ENCODE measurements at places on chromosomes 5 and 9.
A peak's percentile ranks its signal among the peaks of the same experiment; 100 is the strongest.

DNA sequence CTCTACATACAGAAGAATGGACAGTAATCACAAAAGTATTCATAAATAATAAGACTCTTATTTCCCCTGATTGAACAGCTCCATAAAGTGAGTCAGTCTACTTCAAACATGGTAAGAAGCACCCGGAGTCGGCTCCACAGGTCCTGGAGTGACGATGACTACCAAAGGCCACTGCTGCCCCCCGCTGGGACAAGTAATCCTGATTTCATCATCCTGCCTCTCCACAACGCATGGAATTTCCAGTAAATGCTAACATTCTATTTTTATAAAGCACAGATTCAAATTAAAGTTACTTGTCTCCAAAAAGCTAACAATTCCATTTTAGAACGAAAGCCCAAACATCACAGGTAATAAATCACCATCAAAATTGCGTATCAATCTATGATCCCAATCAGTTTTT, 16.2 kb downstream of the ATPSCKMT start:
- ATAC-seq = peak; percentile 92

GRCh38 chr5:135026645-135027265, 7.3 kb downstream of the PITX1 start:
- ATAC-seq = no peak

DNA sequence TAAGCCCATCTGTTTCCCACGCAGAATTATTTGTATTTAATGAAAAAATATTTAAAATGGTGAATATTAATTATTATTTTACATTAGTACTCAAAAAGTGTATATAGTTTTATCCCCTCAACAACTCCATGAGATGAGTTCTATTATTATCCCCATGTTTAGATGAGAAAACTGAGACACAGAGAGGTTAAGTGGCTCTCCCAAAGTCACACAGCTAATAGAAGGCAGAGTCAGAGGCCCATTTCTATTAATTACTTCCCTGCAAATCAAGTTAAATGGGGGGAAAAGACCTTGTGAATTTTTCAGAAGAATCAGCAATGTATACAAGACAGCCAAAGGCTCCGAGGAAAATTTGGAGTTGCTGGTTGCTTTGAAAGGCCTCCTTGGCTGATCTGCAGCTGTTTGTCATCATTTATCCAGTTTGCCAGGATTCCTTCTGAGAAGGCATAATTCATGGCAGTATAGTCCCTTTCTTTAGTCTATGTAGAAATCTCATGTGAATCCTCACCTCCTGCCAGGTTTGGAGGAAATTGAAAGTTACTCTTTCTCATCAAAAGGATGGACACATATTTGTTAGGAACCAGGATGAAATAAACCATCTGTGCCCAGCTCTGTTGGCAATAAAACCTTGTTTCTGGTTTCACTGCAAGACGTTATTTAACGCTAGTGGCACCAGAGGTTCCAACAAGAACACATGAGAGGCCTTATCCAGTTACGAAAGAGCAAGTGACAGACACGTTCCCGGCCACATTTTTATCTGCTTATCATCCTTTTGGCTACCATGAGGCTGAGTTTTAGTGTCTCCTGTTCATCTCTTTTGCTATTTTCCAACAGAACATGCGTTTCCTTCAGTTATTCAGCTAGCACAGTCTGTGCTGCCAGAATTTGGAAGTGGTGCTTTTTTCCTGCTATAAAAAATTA, 621 bp downstream of the FYB1 start:
- ATAC-seq = no peak

DNA sequence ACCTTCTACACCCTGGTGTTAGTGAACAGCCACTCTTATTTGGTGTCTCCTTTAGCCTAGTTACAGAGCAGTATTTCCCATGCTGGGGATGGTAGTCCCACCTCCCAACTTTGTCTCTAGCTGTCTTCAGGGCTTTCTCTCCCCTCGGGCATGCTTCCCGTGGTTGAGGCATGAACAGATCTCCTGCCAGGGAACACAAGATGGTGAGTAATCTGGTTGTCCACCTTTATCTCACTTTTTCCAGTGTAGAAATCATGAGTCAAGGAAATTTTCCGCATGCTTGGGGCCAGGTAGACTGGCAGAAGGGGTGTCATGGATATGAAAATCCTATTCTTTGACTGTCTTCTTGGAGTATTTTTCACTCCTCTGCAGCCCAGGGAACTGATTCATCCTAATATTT, 532.9 kb downstream of the ANXA1 start:
- no peak for ATAC-seq

- ATAC-seq = no peak
These were observed 17.9 kb downstream of the ZSWIM6 start for GRCh38 chr5:61349935-61350334.

DNA sequence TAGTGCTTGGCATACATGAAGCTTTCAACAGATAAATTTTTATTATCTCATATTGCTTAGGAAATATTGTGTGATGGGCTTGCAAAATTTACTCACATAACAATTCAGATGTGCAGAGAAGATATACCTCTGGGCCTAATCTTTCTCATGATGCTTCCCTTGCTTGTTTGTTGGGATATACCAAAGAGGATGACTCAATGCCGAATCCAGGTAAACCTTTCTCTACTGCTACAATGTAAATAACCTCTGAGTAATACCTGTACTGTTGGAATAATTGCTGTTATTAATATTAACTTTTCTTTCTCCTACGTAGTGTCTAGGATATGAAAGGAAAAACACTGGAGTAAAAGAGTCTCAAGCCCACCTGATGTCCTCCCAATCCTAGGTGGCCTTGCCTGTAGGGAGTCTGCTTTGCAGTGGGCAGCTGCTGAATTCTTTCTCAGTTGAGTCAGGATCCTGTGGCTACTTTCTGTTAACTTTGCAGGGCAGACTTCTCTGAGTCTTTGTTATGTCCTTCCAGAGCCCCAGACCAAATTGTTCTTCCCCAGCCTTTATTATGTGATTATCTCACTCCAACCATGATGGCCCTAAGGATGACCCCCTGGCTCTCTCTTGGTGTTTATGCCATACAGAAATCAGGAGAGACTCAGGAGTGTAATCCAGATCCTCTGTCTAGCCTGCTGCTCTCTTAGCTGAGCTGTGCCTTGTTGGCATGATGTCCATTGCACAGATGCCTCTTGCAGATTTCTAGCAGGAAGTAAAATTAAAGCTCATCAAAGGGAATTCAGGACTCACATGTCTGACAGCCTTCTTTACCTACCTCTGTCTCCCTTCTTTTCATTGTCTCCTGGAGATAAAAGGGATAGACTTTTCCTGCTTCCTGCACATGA, 208.1 kb downstream of the SNX18 start:
- no peak for ATAC-seq

DNA sequence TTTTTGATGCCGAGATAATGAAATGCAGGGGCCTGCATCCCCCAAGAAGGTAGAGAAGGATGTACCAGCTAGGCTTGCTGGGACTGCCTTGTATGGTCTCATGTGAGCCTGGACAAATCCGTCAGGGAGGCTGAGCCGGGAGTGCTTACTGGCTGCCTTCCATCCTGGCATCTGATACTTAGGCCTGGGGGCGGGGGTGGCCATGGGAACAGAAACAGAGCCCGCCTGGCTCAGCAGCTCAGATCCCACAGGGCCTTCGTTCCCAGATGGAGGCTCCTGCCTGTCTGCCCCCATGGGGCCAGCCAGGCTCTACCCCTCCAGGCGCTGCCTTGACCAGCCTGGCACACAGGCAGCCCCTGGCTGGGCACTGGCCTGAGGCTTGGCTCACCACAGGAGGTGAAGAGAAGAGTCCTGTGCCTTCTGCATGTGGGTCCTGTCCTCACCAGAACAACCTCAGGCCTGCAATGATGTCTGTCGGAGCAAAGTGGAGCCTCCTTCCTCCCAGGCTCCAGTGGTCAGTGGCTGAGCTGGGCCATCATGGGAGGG, 10.5 kb upstream of the SPATA31E1 start:
- ATAC-seq = no peak

- no peak for ATAC-seq
These were observed 42.6 kb downstream of the TNFSF15 start for GRCh38 chr9:114763220-114763619.

DNA sequence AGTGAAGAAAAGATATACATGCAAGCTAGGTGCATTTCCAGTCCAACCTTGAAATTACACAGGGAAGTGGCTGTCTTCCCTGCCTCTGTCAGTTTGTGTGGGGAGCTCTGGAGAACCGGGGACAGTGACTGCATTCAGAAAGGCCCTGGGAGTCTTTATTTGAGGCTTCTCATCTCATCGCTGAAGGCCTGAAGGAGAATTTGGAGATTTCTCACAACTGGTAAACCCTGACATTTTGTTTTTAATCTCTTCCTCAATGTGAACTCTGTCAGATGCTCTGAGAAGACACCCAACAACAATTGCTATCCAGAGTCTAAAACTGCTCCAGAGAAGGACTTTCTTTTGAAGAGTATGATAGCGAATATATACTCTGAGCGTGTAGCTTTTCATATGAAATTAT, 33.0 kb downstream of the MACIR start:
- ATAC-seq = no peak

- ATAC-seq = no peak
These were observed 168.0 kb upstream of the POU5F2 start for GRCh38 chr5:93909356-93909755.

GRCh38 chr9:127854184-127854806, at the start of gene ENG:
Gene ENG (minus strand): TSS chr9:127854658. CDS start chr9:127854355, 303 bp downstream.
- ATAC-seq = peak; percentile 91

DNA sequence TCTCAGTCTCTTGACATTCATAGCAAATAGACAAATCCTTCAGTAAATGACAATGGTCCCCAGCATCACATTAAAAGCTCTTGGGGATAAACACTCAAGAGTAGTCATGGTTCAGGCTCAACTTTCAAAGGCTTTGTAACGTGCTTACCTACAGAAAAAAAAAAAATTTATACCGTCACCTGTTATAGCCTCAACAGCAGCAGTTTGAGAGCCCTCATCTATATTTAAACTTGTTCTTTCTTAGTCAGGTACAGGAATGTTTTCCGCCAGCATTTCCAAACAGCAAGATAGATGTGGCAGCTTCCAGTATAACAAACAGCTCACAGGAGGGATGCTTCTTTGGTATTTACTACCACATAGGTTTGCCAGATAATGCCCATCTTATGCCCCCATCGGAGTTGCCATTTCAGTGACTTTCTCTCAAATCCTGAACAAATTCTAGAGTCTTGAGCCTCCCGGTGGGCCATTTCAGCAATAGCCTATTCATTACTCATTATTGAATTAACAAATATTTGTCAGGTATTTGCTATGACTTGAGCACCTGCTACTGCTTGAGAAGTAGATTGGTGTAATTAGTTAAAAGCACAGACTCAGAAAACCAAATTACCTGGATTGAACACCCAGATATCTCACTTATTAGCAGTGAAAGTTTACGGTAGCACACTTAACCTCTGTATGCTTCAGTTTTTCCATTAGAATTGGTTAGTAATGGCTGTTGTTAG, 470.0 kb downstream of the EBF1 start:
- ATAC-seq = no peak

DNA sequence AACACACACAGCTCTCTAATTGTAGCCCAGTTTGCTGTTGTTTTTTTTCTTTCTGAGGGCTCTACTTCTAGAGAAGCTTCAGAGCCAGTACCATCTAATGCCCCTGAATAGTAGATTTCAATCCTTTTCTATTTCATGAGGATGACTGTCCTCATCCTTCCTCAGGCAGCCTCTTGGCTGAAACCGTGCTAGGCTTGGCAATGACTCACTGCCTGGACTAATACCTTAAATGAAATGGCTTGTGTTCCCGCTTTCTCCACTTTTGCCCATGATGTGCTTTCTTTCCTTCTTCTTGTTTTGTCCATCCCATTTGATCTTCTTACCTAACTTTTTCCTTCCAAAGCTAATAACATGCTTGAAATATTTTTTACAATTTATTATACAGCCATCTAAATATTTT, 80.1 kb downstream of the ITGA1 start:
- ATAC-seq = no peak

DNA sequence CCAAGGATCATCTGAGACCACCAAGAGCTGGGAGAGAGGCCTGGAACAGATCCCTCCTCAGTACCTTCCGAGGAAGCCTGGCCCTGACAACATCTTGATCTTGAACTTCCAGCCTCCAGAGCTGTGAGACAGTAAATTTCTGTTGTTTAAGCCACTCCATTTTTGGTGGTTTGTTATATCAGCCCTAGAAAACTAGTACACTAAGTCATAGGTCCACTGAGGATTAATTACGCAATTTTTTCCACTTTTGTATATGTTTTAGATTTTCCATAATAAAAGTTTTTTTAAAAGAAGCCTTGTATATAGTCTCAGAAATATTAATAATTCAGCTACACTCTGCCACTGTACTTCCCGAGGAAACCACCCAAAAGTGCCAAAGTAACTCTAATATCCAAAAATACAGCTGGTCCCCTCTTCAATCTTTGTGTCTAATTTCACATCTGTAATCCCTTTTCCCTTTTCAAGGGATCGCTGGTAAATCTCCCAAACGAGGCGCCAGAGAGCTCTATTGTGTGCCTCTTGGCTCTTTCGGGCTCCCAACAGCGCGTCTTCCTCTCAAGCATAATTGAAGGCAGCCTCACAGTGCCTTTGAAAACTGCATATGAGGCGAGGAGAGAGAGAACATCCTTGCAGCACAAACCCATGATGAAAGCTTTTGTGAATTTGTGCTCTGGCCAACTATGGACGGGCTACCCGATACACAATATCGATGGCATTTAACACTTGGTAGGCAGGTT, 32.7 kb downstream of the PRUNE2 start:
- peak; percentile 26 for ATAC-seq

GRCh38 chr5:30908356-30908755, 285.1 kb upstream of the CDH6 start:
- ATAC-seq = no peak

GRCh38 chr5:150213530-150213929, 23.7 kb downstream of the SLC6A7 start:
- ATAC-seq = no peak

DNA sequence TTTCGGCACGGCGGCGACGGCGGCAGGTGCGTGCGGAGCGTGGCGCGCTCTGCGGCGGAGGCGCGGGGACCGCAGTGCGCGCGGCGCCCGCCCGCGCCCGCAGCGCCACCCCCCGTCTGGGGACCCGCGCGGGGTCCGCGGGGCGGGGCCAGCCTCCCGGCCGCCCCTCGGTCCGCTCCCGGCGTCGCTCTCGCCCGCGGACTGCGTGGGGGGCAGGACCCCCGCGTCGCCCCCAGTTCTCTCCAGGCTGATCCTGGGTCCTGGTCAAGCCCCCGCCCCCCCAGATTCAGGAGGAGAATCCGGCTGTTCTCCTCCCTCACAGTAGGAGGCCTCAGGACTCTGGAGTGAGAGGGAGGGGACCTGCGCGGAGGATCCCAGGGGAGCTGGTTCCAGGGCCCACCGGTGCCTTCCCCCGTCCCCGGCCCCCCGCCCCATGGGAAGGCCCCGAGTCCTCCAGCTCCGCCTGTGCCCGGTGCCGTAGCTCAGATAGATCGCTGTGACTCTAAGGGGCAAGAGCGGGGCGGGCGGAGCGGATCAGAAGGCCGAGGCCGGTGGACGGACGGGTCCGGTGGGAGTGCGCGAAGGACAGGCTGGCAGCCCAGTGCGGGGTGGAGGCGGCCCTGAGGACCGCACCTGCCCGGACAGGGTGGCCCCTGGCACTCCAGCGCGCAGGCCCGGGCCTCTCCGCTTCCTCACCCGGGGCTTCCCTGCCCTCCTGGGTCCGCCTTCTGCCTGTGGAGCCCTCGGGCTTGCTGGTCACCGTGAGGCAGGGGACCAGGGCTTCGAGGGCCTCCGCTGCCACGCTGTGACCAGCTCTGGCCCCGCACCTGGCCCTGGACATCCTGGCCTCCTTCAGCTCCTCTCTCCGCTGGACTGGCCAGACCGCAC, at the start of gene RNF208:
TSS of gene RNF208 (minus strand) at position 51 of the 888 bp plus-strand sequence. CDS start 1,028 bp downstream, outside the sequence.
- peak; percentile 7 for ATAC-seq

Measured in SK-N-SH treated with all-trans-retinoic acid at 6 μM for 48 hours (cell line).